ENCODE measurements at places on chromosomes 2 and 18.

DNA sequence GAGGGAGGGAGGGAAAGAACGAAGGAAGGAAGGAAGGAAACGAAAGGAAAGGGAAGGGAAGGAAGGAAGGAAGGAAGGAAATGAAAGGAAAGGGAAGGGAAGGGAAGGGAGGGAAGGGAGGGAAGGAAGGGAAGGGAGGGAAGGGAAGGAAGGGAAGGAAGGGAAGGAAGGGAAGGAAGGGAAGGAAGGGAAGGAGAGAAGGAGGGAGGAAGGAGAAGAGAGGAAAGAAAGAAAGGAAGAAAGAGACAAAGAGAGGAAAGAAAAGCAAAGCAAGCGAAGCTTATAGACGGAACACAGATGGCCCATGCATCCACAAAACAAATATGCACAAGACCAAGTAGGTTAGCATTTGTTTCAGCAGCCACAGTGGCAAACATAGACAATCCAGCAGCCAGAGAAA lies 20.4 kb upstream of the GALNT3 start:
- no peak for DNase-seq

DNA sequence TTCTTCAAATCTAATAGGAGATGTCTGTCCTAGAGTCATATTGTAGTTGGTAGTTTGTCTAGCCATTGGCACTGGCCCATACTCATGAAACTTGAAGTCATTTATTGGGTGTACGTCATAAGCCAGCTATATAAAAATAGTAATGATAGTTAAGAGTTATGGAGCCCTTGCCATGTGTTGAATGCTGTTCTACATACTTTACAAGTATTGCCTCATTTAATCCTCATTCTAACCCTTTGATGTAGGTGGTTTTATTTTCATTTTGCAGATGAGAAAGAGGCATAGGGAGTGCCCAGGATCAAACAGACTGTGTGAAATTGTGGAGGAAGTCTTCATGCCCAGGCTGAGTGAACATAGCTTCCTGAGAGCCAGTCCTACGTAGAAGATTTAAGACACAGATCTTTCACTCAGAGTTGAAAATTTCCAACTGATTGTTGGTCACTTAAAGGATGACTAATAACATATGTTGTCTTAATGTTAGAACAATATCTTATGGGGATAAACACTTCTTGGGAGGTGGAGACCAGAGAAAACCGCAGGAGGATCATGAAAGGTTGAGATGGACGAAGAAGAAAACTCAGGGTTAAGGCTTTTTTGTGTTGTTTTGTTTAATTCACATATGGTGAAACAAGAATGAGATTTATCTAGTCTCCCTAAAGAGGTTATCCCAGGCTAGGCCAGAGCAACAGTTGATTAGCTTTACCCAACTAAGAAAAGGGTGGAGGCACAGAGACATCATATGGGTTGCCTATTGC lies 156.0 kb downstream of the CERS6 start:
- no peak for DNase-seq

DNA sequence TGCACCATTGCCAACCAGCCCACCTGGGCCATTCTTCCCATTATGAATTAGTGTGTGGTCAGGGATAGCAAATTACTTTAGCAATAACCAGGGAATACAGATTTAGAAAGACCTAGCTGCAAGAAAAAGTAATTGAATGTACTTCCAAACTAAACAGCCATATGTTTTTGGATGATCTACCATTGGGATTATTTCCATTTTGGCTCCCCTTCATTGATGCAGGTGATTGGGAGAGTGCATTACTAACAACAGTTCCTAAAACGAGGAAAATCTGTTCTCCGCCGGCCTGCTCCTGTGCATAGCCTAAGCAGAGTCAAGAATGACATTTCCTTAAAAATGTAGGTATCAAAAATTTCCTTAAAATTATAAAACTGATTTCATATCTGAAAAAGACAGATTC lies 58.5 kb downstream of the MAIP1 start:
- no peak for DNase-seq

DNA sequence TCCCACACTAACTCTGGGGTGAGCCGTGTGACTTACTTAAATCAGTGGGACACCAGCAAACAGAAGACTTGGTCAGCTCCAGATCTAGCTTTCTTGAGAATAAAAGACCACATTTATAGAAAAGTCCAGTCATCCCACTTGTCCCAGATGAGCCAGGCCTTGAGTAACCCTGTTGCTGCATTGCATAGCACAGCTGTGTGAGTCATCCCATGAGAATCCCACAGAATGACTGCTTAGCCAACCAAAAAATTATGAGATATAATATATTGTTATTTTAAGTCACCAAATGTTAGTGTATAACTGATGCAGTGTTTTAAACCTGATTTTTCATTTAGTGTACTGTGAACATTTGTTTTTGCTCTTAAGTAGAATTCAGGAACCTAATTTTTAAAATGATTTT lies 94.2 kb upstream of the FSHR start:
- DNase-seq: no peak

DNA sequence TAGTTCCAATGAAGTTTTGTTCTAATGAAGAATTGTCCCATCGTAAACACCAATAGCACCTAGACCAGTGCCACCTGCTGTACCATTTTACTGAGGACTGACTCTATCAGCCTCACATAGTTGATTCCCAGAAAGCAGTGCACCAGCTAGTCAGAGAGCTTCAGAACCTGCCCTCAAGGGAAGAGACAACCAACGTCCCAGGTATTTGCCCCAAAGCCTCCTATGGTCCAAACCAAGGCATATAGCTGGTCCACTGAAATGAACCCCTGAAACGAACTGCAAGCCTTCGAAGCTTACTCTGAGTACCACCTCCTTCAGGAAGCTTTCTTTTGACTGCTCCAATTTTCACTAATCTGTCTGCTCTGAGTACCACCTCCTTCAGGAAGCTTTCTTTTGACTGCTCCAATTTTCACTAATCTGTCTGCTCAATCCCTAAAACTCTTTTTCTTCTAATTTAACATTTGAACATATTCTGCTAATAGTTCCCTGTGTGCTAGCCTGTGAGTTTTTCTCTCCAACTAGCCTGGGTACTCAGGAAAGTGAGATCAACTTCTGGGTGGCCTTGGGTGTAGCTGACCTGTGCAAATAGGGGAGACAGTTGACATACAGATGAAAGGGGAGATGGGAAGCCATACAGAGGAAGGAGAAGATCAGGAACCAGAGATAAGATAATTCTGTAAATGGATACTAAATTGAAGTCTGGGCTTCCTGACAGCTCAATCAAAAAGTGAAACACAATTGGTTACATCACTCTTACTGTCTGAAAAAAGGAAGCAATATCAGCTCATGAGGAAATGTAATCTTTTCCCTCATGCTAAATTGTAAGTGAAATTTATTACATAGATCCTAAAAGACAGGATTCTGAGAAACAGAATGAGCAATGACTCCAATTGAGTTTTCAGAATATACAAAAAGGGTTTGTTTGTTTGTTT lies 33.5 kb upstream of the EML4 start:
- DNase-seq: no peak

DNA sequence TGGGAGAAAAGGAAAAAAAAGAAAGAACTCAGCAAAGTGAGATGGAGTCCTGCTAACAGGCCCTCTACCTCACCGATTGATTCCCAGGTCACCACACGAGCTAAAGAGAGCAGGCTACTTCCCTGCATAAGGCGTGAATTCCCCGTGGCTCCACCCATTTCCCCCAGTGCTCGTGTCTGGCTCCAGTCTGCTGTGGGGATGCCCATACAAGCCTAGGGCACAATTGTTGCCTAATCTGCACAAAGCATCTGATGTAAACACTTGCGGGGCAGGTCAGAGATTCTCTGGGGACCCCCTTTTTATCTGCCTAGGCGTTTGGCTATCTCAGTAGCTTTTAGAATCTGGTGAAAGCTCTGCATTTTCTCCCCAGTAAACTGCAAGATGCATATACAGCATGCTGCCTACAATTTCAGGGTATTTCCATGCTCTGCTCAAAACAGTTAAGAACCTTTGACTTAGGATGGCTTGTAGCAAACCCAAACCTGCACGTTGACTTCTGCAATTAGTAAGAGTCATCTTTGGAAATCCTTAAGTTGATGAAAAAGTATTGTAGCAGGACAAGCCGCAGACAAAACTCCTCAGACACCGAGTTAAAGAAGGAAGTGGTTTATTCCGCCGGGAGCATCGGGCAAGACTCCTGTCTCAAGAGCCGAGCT lies 34.8 kb downstream of the MYO3B start:
- DNase-seq: no peak

- no peak for DNase-seq
These were observed 52.2 kb downstream of the EML6 start for GRCh38 chr2:54775710-54776109.

DNA sequence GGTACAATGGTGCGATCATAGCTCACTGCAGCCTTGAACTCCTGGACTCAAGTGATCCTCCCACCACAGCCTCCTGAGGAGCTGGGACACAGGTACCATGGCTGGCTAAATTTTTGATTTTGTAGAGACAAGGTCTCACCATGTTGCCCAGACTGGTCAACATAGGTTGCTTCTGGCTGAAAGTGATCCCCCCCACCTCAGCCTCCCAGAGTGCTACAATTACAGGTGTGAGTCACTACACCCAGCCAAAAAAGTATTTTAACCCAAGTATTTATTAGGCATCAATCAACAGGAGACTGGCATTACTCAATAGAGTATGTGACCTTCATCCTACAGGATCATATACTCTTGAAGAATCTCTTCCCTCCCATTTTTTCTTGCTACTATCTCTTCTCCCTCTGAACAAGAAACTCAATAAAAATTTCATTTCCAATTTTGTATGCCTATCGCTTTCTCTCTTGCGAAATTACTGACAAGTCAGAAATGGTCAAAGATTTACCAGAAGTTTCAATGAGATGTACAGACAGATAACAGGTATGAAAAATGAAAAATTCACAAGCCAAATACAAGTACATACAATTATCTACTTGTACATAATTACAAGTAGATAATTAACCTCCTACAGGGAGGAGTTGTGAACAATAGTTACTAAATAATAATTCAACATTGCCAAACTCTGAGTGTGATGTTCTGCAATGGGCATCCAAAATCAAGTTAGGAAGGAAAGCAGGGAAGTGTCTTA lies 34.9 kb upstream of the CCNT2 start:
- no peak for DNase-seq

DNA sequence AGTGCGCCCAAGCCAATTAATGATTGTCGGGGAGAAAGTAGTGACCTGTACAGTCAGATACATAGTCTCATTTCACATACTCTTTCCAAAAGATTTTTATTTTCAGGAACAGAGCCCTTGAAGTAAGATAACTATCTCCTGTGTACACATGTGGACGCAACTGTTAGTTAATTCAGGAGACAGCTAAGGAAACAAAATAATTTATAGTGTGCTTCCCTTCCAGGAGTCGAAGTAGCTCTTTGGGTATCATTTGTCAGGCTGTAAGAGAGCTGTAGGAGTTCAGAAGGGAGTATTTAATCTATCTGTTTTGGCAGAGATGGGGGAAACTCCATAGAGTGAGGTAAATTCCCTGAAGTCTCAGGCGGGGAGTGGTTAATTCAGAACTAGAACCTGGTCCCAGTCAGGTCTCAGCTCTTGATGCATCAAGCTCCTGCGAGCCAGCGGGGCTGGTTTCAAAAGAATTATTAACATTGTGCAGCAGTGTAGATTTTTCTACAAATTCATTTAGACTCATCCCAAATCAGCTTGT lies 63.0 kb downstream of the MAPK4 start:
- DNase-seq: no peak

- DNase-seq: no peak
These were observed 70.4 kb upstream of the MGAT4A start for GRCh38 chr2:98801286-98801685.

DNA sequence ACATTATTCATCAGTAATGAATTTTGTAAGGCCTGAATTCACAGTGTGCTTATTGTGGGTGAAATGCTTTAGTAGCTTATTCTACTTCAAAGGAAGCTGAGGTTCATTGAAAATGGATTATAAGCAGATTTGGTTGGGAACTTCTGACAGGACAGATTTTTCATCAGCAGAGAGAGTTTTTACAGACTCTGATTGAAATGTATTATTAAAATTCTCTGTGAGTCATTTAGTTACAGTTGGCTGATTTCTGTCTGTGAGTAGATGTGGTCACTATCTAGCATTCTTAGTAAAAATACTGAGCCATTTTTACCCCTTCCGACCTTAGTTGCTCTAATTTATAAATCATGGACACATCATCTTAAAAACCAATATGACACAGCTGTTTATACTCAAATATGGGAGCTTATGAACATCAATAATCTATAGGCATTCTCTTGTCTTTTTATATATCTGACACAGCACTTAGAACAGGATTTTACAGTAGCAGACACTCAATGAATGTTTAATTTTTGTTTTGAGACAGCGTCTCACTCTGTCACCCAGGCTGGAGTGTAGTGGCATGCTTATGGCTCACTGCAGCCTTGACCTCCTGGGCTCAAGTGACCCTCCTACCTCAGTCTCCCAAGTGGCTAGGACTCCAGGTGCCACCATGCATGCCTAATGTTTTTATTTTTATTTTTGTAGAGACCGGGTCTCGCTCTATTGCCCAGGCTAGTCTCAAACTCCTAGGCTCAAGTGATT lies 239.6 kb downstream of the BABAM2 start:
- DNase-seq: no peak

- DNase-seq: no peak
These were observed 7.9 kb upstream of the COLEC11 start for GRCh38 chr2:3587021-3587420.

DNA sequence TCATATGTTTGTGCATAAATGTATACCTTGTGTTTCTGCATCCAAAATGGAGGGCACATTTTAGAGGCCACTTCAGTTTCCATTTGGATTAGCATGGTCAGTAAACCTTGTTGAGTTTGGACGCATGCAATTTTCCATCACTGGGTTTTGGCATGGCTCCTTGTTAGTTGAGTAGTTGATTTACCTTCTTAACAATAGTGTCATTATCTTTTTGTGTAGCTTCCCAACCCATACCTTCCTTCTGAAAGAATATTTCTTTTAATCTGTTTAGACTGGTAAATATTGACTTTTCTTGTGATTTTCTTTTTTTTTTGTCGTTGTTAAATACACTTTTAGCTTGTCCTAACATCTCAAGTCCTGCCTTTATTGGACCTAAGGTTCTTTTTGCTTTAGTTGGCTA lies 15.5 kb downstream of the RPIA start:
- no peak for DNase-seq

- DNase-seq: no peak
These were observed 97.3 kb downstream of the ICOS start for GRCh38 chr2:204033611-204034495.

DNA sequence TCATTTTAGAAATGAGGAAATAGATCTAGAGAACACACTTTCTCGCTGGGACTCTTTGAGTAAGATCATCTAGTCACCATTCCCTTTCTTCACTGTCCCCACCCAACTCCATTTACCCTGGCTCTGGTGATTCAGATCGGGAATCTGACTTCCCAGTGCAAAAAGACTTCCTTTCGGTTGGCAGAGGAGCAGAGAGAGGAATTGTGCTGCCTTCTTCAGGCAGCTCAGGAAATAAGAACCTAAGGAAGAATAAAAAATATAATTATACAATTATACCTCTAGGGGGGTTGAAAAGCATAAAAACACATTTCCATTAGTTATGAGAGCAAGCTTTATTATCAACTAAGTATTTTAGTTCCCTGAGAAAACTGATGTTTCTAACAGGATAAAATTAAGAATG lies 9.3 kb upstream of the MPP4 start:
- no peak for DNase-seq

DNA sequence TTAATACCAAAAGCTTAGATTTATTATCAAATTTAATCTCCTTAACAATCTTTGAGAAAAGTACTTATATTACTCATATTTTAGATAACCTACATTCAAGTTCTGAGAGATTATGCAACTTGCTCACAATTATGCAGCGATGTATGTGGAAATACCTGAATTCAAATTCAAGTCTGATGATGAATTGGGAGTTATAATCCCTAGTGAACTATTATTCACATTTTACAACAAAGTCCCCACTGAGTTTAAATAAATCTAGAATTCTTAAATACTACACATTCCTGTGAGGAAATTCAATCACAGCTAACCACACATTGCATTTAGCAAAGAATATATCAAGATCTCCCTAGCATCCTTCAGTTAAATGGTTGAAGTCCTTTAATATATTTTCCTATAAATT lies 278.4 kb downstream of the NOL4 start:
- no peak for DNase-seq

All from esophagus squamous epithelium (tissue), 5 donors.